HS-5 (cell line): ENCODE measurements at places on chromosomes 2 and 18.

DNA sequence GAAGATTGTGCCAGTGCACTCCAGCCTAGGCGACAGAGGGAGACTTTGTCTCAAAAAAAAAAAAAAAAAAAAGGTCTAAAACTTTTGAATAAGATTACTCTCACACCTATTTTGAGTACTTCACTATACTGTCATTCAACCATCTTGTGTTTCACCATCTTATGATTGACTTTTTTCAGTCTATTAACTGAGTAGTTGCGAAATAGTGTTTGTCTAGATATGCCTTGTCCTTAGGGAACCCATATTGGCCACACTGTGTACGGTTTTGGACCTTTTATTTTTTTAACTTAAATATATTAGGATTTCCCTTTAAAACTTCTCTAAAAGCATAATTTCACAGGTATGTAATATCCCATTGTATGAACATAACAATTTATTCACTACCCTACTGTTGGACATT is 72.3 kb downstream of the ALMS1 start:
- DNase-seq = no peak

GRCh38 chr2:9377461-9378097 is 45.7 kb downstream of the ITGB1BP1 start:
- no peak for DNase-seq

GRCh38 chr2:43038696-43039094 is 187.7 kb downstream of the ZFP36L2 start:
- DNase-seq = no peak

- no peak for DNase-seq
Measured at GRCh38 chr2:160453111-160453820, 40.3 kb downstream of the RBMS1 start.

- DNase-seq = no peak
Measured at GRCh38 chr2:238242731-238243495, 3.1 kb upstream of the HES6 start.

DNA sequence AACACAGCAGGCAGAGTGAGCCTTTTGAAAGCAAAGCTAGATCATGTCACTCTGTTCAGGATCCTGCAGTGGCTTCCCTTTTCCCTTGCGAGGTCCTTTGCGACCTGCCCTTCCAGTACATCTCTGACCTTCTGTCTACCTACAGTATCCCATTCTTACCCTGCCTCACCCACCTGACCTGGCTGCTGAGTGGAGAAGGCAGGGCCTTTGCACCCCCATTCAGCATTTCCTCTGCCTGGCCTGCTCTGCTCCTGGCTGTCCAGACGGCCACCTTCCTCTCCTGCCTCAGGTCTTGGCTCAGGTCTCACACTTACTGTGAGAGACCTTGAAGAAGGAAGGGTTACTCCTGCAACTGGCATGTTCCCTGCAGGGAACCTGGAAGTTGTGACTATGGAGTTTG is 77.4 kb downstream of the MAPRE2 start:
- DNase-seq = no peak

DNA sequence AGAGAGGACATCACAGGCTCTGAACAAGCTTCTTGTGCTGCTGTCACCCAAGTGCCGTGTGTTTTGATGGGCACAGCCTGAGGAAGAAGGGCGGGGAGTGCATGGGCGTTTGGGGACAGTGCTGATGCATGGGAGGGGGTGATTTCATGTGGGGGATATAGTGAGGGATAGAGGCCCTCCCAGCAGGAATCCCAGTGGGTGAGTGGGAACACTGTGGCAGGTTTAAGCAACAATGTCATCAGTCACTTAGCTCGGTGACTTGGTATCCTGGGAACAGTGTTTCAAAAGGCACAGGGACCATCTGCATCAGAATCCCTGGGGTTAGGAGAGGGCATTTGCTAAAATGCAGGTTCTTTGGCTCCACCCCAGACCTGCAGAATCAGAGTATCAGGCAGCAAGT is 609 bp downstream of the SIGLEC15 start:
- DNase-seq = no peak

- no peak for DNase-seq
Measured at GRCh38 chr2:23497536-23497935, 112.6 kb downstream of the KLHL29 start.

DNA sequence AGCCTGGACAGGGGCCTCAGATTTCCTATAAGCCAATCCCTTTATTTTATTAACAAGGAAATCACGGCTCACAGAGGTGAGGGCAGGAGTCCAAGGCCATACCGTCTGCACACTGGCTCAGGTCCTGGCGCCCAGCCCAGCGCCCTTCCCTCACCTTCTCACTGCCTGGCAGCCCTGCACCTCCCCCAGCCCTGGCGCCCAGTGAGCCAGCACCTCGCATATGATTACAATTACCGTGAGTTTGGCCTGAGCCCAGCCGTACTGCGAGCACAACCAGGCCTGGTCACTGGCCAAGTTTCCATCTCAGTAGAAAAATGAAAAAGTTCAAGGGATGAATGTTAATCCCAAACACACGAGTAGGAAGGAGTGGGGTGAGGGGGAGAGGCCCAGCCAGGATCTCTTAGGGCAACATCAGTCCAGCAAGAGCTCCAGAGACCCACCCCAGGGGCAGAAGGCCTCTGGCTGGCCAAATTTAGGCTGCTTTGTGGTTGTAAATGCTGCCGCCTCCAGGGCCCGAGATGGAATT is 68.4 kb downstream of the MCFD2 start:
- no peak for DNase-seq

DNA sequence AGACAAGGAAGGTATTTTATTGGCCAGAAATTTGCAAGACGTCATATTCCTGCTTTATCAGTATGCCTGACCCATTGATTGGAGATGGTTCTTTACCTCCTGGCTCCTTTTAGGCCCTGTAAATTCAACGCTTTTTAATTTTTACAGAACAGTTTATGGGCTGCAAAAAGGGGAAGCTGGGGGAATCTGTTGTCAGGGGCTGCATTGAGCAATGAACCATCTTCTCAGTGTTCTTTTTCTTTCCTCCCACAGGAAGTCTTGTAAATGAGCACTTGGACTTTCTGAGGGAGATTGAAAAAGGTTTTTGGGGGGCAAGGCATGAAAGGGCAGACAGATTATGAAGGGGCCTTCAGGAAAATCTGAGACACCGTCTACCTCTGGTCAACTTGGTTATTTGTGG is 503.6 kb upstream of the TNP1 start:
- no peak for DNase-seq

GRCh38 chr2:86070868-86071267 is 34.8 kb downstream of the POLR1A start:
- no peak for DNase-seq

DNA sequence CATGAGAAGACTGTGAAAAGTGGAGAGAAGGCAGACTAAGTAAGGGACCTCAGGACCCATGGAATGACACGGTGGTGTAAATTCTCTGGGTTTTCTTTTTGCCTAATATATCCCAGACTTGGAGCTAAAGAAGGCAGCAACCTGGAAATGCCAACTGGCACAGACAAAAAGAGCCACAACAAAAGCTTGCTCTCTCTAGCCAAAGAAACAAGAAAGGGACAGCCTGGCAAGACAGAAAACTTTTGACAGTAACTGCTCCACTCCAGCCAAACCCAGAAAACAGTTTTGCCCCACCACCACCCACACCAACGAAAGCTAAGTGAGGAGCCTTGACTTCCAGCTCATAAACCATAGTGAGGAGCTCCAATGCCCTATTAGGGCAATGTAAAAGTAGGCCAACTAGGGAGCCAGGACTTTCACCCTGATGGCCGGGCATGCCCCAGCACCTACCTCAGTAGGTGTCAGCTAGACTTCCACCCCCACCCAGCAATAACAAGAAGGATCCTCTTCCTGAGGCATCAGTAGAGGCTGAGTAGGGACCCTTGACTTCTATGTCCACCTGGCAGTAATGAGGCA is 35.5 kb downstream of the PELI1 start:
- DNase-seq = no peak

- no peak for DNase-seq
Measured at GRCh38 chr2:95062242-95063085, 37.0 kb downstream of the MAL start.
